CD4-positive, alpha-beta T cell treated with Interleukin-2 at 100 ng/mL for 4 hours (primary cell): ENCODE measurements at places on chromosomes 3 and 15.

GRCh38 chr3:108021131-108021530 is 69.7 kb downstream of the CD47 start:
- no peak for DNase-seq

GRCh38 chr3:178131801-178132200 is 404.4 kb upstream of the KCNMB2 start:
- no peak for DNase-seq

DNA sequence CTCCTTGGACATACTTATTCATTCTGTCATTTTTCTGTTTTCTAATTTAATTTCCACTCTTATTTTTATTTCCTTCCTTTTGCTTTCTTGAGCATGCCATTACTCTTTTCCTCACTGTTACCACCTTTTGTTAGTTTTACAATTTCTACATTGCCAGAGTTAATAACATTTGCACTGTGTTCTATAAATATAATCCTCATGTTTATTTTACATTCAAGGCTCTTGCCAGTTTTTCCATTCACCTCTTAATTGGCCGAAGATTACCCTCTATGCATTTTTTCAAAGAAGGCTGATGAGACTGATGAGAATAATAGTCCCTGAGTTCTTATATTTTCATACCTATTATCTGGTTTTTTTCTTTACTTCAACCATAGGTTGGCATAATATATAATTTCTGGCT is 10.5 kb downstream of the BTD start:
- DNase-seq = no peak

- DNase-seq = no peak
Observed at GRCh38 chr3:190040145-190040544, 80.6 kb downstream of the P3H2 start.

- no peak for DNase-seq
Observed at GRCh38 chr15:70385711-70386110, 288.0 kb upstream of the TLE3 start.

DNA sequence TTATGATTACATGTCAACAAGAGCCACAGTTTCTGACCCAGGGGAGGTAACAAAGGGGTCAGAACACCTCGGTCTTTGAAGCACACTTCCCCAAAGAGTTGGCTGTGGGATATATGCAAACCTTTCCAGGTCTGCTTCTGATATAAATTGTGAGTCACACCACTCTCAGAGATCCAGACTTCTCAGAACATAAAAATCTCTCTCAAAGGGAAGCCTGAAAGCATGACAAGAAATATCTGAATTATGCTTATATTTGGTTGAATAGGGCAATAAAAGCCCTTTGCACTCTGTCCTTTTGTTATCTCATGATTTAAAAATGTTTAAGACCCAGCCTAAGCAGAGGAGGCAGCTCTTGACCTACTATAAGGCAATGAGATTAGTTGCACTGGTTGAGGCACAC is 56.8 kb downstream of the MYH15 start:
- no peak for DNase-seq

- DNase-seq = no peak
Observed at GRCh38 chr15:50840520-50840919, 68.0 kb upstream of the AP4E1 start.

- no peak for DNase-seq
Observed at GRCh38 chr3:25427942-25428788, at the start of gene RARB. RARB (plus strand) TSS chr3:25428263; CDS start chr3:25428732, 469 bp downstream.

DNA sequence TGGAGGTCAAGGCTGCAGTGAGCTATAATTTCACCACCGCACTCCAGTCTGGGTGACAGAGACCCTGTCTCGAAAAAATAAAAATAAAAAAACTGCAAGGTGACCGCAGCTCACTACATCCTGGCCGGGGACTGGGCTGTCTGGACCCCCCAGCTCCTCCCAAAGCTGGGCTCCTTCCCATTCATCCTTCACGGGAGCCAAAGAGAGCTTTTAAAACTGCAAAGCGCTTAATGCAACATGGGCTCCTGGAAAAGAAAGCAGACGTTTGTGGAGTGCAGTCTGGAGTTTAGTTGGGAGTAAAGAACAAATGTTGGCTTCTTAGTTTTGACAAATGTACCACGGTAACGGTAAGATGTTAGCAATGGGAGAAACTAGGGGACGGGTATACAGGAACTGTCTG is 12.1 kb downstream of the PLXND1 start:
- DNase-seq = no peak

DNA sequence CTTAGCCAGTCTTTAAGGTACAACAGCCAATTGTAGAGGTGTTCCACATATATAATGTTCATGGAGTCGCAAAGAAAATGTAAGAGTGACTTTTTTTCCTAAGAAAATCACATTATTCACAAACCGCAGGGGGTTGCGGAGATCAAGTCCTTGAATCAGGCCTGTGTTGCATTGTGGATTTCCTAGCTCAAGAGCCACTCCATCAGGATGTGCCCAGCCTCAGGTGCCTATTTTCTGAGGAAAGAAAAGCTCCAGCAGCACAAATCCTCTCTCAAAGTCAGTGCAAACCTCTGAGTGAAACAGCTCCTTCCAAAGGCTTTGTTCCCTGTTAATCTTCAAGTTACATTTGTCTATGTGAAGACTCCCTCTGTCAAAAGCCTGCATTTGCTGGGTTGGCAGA is 349.4 kb downstream of the CLSTN2 start:
- no peak for DNase-seq

DNA sequence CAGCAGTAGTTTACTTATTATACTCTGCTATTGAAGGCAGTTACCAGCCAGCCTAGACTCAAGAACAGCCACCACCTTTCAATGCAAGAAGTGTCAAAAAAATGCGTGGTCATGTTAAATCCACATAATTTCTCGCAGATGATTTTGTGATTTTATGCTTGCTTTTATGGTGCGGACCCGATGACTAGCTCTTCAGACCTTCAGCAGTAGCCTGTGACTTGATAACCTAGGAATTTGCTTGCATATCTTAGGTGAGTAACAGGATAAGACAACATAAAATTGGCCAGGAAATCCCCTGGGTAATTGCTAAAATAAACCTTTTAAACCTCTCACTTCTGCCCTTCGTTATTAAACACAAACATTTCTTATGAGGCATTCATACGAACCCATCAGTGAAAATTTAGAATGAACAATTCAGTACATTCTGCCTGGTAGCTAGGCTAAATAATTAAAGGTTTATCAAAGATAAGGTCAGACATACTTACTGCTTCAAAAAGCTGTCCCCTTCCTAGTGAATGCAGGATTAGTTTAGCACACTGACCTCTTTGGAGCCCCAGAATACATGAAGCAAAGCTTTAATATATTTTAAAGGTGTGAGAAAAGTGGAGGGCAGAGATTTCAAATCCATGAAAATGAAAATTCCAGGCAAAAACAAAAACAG is 798.8 kb downstream of the OTOL1 start:
- DNase-seq = no peak

DNA sequence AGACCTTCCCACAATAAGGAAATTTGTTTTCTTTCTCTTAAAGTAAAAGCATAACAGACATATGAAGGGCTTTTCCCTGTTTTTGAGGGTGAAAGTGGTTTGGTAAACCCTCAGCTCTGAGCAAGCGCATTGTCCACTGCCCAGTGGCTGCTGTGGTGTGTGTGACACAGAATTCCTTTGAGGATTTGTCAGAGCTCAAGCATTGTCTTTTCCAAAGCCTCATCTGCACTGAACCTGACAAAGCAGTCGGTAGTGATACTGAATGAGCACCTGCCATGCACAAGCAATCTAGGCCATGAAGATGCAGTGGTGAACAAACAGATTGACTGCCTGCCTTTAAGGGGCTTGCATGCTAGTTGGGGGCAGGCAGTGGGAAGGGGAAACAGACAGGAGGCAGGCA is 128.3 kb downstream of the PLCL2 start:
- DNase-seq = no peak

- DNase-seq = no peak
Observed at GRCh38 chr3:27293939-27294338, 75.2 kb downstream of the NEK10 start.

DNA sequence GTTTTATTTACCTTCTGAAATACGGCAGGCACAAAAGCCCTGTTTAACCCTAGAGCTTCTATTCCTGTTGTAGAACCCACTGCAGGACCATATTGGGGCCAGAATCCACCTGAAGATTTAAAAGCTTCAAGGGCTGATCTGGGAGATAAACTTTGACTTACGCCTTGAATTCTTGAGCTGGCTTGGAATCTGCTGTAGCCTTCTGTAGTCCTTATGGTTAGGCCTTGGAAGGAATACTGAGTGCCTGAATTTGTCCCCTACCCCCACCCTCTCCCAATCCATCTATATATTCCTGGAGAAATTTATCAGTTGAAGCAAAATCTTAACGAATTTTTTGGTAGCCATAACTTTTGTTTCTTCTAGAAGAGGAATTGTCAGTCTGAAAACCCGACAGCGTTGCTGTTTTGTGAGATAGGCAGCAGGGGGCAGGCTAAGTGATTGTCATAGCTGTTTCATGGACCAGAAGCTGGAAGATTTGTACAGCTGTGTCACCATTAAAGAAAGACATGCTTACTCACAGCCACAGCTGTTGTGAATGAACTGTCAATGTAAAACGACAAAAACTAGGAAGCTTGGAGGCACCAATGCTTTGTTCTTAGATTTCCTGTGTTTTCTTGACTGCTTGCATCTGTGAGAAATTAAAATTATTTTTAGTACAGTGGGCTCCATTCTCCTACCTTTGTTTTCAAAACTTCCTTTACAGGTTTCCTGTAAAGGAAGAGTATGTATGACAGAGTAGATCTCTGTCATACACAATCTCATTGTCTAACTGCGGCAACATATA is 12.8 kb downstream of the LXN start:
- peak; percentile 65 for DNase-seq

- DNase-seq = no peak
Observed at GRCh38 chr15:71748293-71748718, 62.0 kb upstream of the NR2E3 start.
